M059J (cell line): ENCODE measurements at places on chromosomes 1 and 21. TPM values are rescaled to one million over a fixed set of nuclear protein-coding genes. Genes with fewer than 3 reads are reported as not detected.
A peak's percentile ranks its signal among the peaks of the same experiment; 100 is the strongest.

DNA sequence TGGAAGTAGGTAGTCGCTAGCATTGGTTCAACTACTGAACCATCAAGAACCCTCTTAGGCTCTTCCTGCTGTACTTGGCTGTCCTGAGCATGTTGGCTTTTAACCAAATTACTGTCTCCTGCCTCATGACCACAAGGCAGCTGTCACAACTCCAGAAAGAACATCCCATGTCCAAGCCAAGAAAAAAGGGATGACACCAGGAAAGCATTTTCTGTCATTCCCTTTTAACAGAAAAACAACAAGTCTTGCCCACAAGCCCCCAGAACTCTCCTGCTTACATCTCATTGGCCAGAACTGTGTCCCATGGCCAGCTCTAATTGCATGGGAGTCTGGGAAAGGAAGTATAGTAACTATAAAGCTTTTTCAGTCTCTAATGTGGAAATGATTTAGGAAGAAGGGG is 2.4 kb upstream of the RNU5D-1 start:
- DNase-seq, result peak; percentile 82

GRCh38 chr1:20883766-20884165 is 96.7 kb upstream of the HP1BP3 start:
- no peak for DNase-seq

The CA14 gene
- total RNA-seq, result not detected in 2 replicates

The INKA2 gene
- total RNA-seq, result 2.9 TPM in 2 replicates

The MCOLN3 gene
- 2.1 and 4.3 TPM in 2 replicates for total RNA-seq

GRCh38 chr1:63686696-63687095 is 87.1 kb upstream of the ROR1 start:
- DNase-seq, result no peak

- DNase-seq, result peak; percentile 57
Observed at GRCh38 chr1:107782217-107782845, 182.6 kb downstream of the VAV3 start.

The TPTE gene
- total RNA-seq, result not detected in 2 replicates

- no peak for DNase-seq
Observed at GRCh38 chr1:67332653-67333529, 25.2 kb downstream of the IL12RB2 start.

DNA sequence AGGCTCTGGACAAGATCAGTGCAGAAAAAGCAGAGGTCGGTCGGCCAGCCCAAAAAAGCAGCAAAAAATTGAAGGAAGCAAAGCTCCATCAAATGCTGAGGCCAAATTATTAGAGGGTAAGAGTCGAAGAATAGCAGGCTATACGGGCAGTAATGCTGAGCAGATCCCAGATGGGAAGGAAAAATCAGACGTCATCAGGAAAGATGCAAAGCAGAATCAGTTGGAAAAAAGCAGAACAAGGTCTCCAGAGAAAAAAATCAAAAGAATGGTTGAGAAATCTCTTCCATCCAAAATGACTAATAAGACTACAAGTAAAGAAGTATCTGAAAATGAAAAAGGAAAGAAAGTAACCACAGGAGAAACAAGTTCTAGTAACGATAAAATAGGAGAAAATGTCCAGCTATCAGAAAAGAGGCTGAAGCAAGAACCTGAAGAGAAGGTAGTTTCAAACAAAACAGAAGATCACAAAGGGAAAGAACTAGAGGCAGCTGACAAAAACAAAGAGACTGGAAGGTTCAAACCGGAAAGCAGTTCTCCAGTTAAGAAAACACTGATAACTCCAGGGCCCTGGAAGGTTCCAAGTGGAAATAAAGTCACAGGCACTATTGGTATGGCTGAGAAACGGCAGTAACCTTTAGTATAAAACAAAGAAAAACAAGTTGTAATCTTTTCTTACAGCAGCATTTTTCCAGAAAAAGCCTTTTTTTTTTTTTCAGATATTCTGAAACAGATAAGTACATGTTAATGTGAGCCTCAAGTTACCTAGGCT is 75.7 kb downstream of the PHTF1 start:
- DNase-seq, result no peak

- peak; percentile 67 for DNase-seq
Observed at GRCh38 chr21:46097336-46098293, at the start of gene COL6A2. TSS of gene COL6A2 (plus strand) at chr21:46098112.

DNA sequence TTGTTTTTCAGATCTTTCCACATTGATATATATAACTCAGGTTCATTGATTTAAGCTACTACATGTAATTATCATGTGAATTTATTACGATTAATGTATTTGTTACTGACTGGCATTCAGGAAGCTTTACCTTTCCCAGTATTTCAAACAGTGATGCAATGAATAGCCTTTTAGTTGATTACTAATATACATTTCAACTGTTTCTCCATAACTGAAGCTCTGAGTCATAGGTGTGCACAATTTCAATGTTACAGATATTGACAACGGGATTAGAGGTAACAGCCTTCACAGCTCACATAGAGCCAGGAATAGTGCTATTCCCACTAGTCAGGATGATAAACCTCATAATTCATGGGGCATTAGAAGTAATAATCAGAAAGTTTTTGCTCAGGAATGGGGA is 25.1 kb downstream of the RAVER2 start:
- DNase-seq, result no peak

DNA sequence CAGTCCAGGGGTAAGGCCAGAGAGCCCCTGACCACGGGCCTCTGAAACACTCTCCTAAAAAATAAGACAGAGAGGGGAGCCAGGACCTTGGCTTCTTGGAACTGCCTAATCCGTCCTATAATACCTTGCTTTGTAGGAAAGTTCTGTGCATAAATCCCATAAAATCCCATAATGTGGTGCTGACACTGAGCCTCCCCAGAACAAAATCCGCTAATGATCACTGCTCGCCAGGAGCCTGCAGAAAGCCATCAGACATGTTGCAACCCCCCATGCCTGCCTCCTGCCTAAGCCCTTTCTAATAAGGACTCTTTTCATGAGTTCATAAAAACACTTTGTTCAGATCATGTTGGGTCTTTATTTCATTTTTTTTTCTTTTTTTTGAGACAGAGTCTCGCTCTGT is 9.3 kb upstream of the DHRS3 start:
- no peak for DNase-seq

DNA sequence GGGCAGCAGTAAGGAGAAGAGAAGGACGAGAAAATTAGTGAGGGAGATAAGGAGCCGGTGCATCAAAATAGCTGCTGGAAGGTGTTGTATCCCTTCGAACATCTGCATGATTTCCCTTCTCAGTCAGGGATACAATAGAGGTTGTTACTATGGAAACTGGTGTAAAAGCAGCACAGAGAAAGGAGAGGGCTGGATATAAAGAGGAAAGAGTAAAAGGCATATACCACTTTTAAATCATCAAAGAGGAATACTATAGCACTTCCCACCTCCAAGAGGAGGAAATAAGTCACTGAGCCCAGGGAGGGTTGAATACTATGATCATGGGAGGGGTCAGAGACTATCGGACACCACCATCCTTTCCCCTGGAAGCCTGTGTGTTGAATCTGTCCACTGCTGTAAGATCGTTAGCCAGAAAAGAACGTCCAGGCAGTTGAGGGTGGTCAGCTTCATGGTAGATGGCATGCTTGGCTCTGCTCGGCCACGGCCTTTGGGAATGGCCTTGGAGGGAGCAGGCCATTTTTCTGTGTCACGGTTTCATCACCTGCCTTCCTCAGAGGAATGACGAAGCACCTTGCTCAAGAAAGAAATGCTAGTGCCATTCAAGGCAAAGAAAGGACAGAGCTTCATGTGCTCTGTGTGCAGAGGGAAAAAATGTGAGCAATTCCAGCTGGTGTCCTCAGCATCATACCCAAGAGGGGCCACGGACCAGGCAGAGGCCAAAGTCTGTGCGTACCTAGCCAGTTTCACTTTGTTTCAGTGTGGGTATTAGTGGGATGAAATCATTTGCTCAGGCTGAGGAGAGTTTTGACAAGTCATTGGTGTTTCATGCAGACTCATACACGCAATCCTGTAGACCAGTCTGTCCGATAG is 64.2 kb downstream of the IRF2BP2 start:
- no peak for DNase-seq

The CBR3 gene
- 57.9 and 75.6 TPM in 2 replicates for total RNA-seq

- no peak for DNase-seq
Observed at GRCh38 chr1:223308136-223308535, 55.8 kb downstream of the SUSD4 start.

DNA sequence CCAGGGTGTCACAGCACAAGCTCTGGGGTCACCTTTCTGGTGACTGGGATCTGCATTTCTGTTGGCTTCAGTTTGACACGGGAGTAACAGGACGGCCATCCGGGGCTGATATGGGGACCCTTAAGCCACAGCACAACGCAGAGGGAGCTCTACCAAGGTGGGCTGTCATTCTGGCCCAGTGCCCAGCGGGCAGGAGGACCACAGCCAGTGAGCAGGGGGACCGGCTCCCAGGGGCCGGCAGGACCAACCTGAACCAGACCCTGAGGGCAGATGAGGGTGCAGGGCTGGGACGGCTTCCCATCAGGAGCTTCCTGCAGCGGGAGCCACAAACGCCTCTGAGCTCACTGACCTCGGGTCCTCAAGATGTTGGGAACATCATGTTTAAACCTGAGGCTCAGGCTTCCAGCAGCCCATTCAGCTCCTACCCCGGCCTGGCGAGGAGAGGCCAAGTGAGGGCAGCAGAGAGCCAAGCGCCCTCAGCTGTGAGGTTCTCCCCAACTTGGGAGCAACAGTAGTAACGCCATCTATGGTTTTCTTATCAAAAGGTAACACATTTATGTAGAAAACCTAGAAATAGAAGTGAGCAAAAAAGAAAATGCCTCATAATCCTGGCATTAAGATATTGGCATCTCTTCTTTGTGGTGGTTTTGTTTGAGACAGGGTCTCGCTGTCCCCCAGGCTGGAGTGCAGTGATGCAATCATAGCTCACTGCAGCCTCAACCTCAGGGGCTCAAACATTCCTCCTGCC is 26.8 kb downstream of the TMEM201 start:
- peak; percentile 59 for DNase-seq

The C21orf58 gene
- 11.2 and 16.2 TPM in 2 replicates for total RNA-seq

DNA sequence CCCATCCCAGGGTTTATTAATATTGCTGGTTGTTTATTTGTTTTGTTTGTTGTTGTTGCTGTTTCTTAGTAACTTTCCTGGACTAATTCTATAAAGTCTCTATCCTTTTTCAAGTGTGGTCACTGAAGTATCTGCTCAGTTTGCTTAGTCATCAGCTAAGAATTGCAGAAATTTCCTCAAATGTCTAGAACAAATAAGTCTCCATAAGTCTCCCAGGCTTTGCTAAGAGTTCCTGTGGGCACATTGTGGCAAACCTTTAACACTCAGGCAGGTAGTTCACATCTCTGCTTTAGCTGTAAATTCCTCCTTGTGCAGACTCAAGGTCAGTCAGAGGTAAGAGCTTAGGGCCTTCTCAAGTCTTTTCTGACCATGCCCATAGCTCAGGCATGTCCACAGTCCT is 38.9 kb upstream of the C1orf185 start:
- DNase-seq, result peak; percentile 100

DNA sequence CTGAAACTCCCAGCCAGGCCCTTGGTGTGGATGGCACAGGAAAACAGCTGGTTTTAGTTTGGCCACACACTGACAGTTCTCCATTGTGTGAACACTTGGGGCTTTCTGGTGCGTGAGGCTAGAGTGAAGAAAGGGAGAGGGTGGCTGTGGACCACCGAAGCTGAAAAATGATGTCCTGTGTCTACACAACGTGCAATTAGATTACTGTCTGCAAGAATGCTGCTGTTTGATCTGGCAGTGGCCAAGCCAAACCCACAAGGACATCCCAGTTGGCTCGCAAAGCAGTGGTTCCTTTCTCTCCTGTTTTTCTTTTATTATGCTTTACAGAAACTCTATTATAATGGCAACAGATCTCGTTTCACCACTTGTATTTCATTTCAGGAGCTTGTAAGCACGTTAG is 58.9 kb downstream of the ERG start:
- peak; percentile 43 for DNase-seq

DNA sequence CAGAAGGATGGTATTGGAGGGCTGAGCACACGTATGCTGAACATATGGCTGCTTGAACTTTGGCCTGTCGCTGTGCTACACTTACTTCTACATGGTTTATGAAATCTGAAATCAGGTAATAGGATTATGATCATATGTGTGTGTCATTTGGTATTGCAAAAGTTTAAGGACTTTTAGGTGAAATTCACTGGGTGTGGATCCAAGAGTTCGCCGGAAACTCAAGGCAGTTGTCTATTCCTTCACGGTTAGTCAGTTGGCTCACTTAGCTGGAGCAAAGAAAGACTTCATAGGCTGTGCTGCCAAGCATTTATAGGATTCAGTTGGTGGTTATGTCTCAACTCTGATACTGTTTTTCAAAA is 927 bp downstream of the UAP1 start:
- DNase-seq, result peak; percentile 63

GRCh38 chr21:33802481-33802880 is 113.1 kb downstream of the ATP5PO start:
- DNase-seq, result no peak

The IFI44L gene
- 500 and 556 TPM in 2 replicates for total RNA-seq

The MSTO1 gene
- total RNA-seq, result 10.9 and 21.0 TPM in 2 replicates

The INSRR gene
- total RNA-seq, result not detected in 2 replicates

The CLDN14 gene
- total RNA-seq, result not detected in 2 replicates

DNA sequence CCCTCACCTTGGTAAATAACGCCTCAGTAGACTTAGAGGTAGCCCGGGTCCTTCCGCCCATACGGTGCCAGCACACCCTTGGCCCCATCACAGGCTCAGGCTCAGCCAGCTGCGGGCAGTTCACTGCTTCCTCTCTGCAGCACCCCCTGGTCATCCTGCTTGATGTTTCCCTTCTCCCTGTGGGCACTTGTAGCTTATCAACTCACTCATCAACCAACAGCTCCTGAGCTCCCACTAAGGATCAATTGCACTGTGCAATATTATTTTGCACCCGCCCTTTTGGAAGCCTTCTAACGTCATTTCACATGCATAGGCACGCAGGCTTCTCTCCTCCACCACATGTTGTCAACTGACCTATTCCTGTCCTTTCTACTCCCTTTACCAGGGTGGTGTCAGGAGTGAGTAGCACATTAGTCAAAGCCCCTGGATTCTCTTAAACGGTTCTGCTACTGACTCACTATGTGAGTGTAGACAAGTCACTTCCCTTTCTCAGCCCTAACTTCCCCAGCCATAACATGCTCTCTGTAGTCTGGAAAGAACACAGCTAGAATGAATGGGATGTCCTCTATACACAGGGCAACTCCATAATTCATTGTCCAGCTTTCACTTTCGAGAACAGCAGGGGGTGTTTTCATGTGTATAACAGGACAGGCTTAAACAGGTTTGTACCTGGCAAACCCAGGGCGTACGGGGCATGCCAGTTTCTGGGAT is 47.1 kb upstream of the IRF2BP2 start:
- peak; percentile 98 for DNase-seq

- no peak for DNase-seq
Observed at GRCh38 chr1:57381426-57381825, 42.4 kb downstream of the DAB1 start.

The SHE gene
- not detected in 2 replicates for total RNA-seq

- no peak for DNase-seq
Observed at GRCh38 chr21:32197896-32198295, 81.0 kb downstream of the MIS18A start.

GRCh38 chr1:53348486-53349368 is 20.9 kb upstream of the LRP8 start:
- no peak for DNase-seq

GRCh38 chr1:200262326-200262965 is 147.4 kb downstream of the ZNF281 start:
- DNase-seq, result no peak
